COLO829 (cell line): ENCODE measurements at places on chromosomes 4 and X.
A peak's percentile ranks its signal among the peaks of the same experiment; 100 is the strongest.

- DNase-seq = no peak
Measured at GRCh38 chrX:107825698-107826237, at the start of gene MID2. Gene MID2 (plus strand): TSS chrX:107825866. CDS start chrX:107826427, 561 bp downstream.

GRCh38 chr4:160370046-160370445 is 1267.2 kb downstream of the RAPGEF2 start:
- DNase-seq = no peak

DNA sequence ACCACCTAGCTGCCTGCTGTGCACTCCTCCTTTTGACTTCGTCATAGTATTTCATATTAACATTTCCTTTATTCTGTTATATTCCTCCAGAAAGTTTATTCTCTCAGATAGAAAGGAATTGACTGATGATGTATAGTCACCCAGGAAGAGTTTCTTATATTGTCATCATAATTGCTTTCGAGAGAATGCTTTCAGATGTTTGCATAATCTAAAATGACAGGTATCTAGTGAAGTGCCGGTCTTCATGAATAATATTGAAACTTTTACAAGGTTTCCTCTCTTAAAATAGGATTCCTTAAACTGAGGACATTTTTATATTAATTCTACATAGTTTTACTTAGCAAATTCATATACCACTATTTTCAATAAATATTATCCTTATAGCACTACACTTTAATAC is 10.1 kb downstream of the SEC24D start:
- DNase-seq = no peak

DNA sequence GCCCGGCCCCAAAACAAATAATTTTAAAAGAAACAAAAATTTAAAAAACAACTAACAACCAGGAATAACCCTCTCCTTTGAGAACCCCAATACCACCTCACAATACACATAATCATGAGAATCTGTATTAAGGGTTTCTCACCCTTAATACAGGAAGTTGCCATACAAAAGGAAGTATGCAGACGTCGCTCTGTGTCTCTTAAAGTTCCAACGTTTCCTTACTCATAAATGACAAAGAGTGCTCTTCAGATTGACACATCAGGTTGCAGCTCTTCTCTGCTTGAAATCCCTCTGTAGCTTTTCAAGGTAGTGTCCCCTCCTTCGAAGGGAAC is 73.9 kb upstream of the IRF2 start:
- no peak for DNase-seq

- no peak for DNase-seq
Measured at GRCh38 chr4:100869276-100869675, 351.5 kb upstream of the EMCN start.

DNA sequence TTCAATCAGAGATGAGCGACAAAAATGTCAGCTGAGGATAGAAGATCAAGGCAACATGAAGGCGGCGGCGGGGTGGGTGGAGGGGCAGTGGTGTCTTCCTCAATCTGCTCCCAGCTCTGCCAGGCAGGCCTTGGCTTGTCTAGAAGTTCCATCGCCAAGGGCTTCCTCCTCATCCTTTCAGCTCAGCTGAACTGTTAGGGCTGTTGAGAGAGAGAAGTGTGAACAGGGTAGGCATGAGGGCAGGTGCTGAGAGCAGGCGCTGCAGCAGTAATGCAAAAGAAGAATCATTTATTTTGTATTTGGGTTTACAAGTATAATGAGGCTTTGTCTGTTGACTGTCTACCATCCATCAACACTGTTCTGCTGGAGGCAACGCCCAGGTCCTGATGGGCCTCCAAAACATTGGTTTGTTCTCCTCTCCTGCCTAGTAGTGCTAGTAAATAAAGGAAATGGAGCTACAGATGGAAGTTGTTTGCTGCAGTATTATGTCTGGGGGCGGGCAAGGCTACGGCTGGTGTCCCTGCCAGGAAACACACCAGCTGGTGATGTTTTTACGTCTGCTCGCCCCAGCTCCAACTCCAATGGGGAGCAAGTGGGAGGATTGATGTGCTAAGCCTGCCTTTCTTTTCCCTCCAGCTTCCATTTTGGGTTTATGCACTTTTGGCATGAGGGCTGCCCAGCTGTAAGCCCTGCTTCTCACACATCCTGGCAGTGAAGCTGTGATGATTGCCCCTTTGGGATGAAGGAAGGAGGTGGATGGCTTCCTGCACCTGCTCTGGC is 139.4 kb upstream of the BOD1L1 start:
- DNase-seq = no peak

- DNase-seq = no peak
Measured at GRCh38 chr4:165834116-165834515, 38.9 kb upstream of the TLL1 start.

DNA sequence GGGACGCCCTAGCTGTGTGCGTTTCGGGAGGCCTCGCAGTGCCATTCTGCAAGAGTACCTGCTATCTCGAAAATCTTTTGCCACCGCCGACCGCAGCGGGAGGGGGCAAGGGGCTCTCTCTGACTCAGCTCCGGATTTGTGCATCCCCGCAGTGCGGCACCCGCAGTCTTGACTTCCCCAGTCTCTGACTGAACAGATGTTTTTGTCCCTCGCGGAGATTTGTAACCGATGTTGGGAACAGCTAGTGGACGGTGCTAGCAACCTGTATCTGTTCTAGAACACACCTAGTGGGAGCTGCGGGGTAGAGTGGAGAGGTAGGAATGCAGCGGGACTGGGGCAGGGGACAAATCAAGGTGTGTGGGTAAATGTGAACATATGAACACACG is 17.2 kb downstream of the NKX6-1 start:
- DNase-seq = no peak

DNA sequence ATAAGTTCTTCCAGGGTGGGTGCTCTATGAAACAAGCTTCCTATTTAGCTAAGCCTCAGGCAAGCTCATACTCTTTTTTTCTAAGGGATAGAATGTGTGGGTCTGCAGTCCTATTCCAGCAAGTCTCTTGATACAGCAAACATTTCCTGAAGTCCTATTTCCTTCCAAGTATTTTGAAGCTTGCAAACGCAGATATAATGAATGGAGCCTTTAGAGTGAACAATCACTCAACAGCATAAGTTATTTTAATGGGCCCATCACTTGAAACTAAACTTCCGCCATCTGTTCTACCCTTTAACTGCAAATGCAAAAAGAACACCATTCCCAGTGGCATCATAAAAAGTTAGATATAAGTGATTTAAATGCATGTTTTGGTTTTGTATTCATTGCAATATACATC is 108.3 kb upstream of the TAPT1 start:
- no peak for DNase-seq

GRCh38 chrX:106243376-106243775 is 75.3 kb downstream of the PWWP3B start:
- no peak for DNase-seq

DNA sequence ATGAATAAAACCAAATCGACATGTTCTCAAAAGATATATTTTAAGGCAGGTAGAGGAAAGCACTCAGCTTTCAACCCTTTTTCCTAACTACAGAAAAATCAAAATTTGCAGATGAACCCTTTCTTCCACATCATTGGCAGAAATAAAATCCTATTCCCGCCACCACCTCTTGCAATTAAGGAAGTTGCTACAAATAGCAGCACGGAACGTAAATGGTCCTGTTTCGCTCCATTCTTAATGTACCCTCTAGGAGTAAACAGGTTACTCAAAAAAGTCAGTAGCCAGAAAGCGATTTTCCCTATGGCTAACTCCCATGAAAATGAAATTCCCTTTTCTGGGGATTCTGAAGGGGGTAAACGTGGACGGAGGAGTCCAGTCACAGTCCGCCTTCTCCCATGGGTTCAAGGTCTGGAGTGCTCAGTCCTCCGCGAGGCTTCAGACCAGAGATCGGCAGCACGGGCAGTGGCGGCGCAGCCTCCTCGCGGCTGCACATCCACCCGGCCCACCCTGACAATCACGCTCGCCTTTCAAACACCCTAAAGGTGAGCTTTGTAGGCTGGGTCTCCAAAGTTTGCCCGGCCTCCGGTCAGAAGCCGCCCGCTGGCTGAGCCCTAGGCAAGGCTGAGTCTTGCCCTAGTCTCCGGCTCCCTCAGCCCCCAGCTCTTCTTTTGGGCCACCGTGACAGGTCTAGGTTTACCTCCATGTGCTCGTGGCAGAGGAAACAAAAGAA is 1.8 kb downstream of the ATP11C start:
- no peak for DNase-seq

DNA sequence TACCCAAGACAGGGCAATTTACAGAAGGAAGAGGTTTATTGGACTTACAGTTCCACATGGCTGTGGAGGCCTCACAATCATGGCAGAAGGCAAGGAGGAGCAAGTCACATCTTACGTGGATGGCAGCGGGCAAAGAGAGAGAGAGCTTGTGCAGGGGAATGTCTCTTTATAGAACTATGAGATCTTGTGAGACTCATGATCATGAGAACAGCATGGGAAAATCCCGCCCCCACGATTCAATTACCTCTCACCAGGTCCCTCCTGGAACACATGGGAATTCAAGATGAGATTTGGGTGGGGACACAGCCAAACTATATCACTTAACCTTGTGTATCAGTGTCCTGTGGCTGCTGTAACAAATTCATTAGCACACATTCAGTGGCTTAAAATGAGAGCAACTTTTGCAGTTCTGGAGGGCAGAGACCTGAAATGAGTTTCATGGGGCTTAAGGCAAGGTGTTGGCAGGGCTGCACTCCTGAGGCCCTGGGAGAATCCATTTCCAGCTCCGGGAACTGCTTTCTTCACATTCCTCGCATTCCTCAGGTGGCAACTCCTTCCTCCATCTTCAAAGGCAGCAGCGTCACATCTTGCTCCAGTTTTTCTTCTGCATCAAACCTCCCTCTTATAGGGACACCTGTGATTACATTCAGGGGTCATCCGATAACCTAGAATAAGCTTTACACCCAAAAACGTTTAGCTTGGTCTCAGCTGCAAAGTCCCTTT is 22.3 kb upstream of the NSG1 start:
- DNase-seq = no peak

DNA sequence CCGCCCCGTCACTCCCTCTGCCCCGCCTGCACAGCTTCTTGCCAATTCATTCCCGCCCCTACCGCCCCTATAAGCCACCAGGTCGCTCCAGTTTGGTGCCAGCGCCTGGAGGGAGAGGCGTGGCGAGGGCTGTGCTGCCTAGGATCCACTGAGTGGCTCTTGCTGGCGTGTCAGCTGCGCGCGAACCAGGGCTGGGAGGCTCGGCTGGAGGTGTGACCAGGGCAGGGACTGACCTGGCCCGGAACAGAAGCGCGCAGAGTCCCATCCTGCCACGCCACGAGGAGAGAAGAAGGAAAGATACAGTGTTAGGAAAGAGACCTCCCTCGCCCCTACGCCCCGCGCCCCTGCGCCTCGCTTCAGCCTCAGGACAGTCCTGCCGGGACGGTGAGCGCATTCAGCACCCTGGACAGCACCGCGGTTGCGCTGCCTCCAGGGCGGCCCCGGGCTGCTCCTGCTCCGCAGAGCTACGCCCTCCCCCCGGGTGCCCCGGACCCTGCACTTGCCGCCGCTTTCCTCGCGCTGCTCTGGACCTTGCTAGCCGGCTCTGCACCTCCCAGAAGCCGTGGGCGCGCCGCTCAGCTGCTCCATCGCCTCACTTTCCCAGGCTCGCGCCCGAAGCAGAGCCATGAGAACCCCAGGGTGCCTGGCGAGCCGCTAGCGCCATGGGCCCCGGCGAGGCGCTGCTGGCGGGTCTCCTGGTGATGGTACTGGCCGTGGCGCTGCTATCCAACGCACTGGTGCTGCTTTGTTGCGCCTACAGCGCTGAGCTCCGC is at the start of gene GPR78:
GPR78 (plus strand) TSS at position 72 of the 773 bp plus-strand sequence; CDS start at position 663, 591 bp downstream.
- no peak for DNase-seq

GRCh38 chr4:146370841-146371240 is 150.9 kb downstream of the SLC10A7 start:
- no peak for DNase-seq

GRCh38 chr4:185936650-185937376 is 124.8 kb upstream of the SORBS2 start:
- no peak for DNase-seq

DNA sequence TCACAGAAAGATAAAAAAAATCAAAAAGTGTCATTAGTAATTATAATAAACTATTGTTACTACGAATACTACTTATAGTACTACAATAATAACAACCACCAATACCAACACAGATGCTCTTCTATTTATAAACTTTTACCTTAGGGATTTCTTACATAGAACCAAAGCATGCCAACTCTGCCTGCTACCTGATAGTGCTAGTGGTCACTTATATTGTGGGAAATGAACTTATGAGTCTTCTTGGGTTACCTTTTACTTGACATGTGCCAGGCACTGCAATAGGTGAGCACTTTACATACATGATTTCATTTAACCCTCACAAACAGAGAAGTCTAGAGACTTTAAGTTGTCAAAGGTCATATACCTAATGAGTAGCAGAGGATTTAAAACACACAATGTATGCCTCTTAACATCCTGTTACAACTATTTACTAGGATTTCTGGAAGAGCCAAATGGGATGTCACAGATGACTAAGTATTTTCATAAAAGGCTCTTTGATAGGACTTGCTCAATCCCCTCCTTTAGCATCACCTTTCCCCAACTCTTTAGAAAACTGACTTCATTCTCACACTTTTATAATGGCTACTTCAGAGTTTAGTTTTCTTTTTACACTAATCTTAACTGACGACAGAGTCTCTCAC is 265.2 kb downstream of the CHIC1 start:
- peak; percentile 8 for DNase-seq

- no peak for DNase-seq
Measured at GRCh38 chr4:123480706-123481418, 84.3 kb downstream of the SPRY1 start.

GRCh38 chr4:171430495-171430894 is 382.7 kb upstream of the GALNTL6 start:
- DNase-seq = no peak

GRCh38 chr4:138243369-138243768 is 1.2 kb upstream of the SLC7A11 start:
- DNase-seq = no peak

DNA sequence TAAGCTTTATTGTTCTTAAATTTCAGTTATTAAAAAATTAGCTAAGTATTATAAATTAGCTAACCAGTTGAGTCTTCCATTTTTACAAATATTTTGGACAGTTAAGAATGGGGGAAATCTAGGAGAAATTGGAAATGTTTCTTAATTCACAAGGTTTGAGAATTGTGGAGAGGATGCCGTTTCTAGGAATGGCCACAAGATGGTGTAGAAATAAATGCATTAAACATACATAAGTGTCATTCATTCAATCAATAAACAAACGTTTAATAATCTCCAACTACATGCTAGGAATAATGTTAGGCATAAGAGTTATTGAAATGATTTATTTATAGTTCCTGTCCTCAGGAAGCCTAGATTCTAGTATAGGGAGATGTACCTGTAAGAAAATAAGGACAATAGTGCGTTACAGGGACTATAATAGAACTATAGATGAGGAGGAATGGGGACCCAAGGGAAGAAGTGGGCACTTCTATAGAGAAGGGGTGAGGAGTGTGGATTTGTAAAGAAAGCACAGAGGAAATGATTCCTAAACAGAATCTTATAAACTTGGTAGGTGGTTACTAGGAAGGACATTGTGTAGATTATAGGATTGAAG is 195.7 kb upstream of the ANK2 start:
- DNase-seq = no peak

- no peak for DNase-seq
Measured at GRCh38 chr4:25970691-25971432, 56.8 kb downstream of the SMIM20 start.

DNA sequence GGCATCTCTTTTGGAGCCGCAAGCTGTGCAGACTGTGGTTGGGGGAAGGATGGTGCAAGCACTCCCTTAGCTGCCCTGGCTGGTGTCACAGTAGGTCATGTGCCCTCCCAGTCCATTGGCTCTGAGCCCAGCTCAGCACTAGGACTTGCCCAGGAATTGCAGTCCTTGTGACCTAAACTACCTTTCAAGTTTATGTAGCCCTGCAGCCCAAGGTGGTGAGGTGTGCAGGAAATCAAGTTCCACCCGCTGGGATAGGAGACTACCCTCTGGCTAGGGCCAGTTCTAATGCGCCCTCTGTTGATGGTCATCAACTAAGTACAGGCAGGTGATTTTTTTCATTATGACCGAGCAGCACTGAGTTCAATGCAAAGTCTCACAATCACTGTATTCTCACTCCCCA is 335.2 kb downstream of the UBE2NL start:
- DNase-seq = peak; percentile 5
